SK-N-SH (cell line): ENCODE measurements at places on chromosomes 5 and 9.

- DNase-seq: no peak
These were observed 143.8 kb upstream of the PIK3R1 start for GRCh38 chr5:68071736-68072135.

DNA sequence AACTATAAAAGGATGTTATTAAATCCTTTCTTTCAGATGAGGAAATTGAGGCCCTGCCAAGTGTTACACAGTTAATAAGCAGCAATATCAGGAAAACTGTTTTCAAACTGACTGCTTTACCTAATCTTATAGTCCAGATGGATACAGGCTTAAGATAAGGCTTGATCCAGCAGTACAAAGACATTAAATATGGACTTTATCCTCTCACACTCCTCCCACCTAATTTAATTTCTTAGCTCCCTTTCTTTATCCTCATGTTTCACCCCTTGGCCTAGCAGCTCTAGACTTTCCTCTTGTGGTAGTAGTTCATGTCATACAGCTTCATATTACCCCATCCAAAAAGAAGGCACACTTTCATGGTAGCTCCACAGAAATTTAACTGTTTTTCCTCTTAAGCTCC lies 164.5 kb downstream of the BAAT start:
- DNase-seq: no peak

GRCh38 chr9:32570262-32570661 lies 2.7 kb downstream of the NDUFB6 start:
- DNase-seq: no peak

DNA sequence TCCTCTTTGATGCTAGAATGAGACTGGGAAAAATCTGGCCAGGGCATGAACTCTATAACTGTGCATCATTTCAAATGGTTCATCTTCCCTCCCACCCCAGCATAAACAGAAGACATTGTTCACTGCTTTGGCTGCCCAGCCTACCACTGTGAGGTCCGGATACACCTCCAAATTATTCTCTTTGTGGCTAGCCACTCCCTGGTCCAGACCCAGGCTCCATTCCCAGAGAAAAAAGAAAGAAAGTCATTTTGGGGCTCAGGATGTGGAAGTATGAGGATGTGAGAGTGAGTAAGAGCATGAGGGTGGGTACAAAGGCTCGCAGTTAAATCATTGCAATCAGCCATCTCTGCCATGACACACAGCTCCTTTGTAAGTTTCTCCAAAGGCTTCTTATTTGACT lies 559.2 kb downstream of the PSAT1 start:
- DNase-seq: peak; percentile 6

- no peak for DNase-seq
These were observed 24.2 kb downstream of the SLC1A1 start for GRCh38 chr9:4514252-4515128.

GRCh38 chr9:76552751-76553455 lies 93.9 kb downstream of the GCNT1 start:
- no peak for DNase-seq

GRCh38 chr9:105296877-105297287 lies 52.4 kb downstream of the SLC44A1 start:
- no peak for DNase-seq

DNA sequence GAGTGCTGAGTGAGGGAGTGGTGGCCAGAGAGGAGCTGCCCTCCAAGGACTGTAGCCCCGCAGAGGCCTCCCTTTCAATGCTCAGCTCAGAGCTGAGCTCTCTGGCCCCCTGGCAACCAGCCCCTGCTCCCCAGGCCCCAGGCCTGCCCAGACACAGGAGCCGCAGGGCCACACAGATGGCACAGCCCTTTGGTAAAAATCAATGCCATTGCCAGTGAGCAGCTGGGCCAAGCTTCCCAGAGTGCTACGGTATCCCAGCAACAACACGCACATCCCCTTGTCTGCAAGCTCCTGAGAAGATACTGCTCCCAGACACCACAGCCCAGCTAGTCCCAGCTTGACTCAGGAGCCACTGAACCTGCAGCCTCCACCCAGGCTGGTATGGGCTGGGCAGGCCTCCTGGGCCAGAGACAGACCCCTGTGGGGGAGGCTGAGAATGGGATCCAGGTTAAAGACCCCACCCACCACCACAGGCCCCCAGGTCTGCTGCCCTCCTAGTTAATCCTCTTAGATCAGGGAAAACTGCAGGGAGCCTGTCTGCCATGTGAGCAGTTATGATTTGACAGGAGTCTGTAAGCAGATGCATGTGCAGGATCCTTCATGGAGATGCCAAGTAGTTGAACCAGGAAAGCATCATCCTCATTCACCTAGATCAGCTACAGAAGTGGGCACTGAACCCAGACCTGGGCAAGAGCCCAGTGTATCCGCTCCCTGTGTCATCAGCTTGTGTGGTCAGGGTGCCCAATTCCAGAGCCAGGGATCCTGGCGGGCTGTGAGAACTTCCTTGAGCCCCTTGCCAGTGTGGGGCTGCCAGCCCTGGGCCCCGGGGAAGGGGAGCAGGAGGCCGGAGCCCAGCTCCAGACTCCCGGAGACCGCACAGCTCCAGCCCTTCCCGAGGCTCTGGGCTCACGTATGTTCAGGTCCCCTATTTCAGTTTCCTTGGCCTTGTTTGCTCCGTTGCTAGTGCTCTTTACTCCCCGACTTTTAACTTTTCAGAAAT lies 26.7 kb upstream of the ADAMTS2 start:
- DNase-seq: peak; percentile 64

GRCh38 chr9:82732928-82733327 lies 330.0 kb downstream of the RASEF start:
- DNase-seq: no peak

DNA sequence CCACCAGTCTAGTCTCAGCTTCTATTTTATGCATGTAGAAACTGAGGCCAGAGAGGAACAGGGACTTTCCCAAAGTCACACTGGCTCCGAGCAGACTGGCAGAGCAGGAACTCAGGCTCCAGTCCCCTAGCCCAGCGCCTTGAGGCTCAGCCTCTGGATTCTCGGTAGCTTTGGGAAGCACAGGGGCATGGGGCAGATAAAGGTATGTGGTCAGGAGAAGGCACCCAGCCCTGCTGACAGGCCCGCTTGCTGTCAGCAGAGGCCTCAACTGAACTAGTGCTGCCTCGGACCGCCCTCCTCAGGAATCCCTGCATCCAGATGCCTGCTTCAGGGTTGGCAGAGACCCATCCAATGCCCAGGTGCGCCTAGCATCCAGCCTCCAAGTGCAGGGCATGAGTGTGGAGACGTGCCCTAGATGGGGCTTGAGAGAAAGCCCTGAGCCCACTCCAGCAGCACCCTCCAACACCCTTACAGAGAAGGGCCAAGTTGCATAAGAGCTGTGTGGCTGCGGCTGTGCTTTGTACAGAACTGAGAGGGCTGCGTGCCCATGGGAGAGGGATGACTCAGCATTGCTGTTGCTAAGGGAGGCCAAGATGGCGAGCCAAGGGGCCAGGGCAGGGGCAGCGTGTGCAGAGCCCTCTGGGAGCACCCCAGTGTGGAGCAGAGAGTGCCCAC lies 168.6 kb downstream of the MACROH2A1 start:
- DNase-seq: no peak

GRCh38 chr5:98816582-98817222 lies 43.2 kb downstream of the RGMB start:
- no peak for DNase-seq

- no peak for DNase-seq
These were observed 464.9 kb downstream of the TLE1 start for GRCh38 chr9:81224166-81225081.

DNA sequence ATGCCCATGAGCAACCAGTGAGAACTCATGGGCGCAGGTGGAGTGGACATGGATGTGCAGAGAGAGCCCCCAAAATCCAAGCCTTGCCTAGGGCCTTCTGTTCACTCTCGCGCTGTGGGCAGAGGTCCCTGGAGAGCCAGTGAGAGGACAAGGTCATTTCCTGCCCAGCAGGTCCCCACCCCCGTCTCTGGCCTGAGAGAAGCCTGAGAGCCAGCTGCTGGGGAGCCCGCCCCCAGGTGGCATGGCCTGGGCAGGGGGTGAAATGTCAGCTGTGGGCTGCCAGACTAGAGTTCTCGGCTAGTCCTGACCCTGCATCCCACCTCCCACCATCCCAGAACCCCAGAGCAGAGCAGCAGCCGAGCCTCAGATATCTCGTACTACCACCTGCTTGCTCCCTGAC lies 85.3 kb downstream of the BARX1 start:
- no peak for DNase-seq

GRCh38 chr5:176902911-176903664 lies 3.9 kb upstream of the HK3 start:
- no peak for DNase-seq

DNA sequence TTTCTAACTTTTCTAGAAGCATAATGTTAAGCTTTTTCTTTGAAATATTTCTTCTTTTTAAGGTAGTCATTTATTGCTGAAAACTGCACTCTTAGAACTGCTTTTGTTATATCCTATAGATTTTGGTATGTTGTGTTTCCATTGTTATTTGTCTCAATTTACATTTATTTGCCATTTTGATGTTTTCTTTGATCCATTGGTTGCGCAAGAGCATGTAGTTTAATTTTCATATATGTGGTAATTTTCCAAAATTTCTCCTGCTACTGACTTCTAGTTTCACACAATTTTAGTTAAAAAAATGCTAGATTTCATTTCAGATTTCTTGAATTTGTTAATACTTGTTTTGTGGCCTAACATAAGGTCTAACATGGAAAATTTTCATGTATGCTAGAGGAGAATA lies 1029.3 kb upstream of the TYRP1 start:
- DNase-seq: no peak

- DNase-seq: no peak
These were observed 218.1 kb upstream of the WWC1 start for GRCh38 chr5:168073311-168073710.

DNA sequence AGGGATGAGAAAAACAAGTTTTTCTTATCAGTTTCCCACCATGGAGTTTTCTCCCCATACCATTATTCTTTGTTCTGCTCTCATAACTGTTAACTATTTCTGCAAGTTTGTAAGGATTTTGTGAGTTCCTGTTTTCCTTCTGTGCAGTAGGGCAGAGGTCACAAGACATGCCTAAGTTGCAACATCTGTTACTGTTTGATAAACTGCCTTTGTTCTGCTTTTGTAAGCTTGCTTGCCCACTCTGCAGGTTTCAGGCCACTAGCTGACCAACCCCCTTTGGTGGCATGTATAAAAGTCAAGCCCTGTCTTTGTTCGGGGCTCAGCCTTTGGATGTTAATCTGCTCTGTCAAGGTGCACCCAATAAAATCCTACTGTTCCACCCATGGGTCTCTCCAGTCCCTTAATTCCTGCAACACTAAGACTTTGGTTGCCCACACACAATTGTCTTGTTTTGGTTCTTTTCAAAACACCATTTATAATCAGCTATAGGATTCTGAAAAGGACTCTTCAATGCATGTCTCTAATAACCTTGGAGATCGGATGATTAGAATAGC lies 545.4 kb downstream of the CDH9 start:
- DNase-seq: no peak

- DNase-seq: no peak
These were observed 121.0 kb downstream of the JAKMIP2 start for GRCh38 chr5:147661541-147661940.

DNA sequence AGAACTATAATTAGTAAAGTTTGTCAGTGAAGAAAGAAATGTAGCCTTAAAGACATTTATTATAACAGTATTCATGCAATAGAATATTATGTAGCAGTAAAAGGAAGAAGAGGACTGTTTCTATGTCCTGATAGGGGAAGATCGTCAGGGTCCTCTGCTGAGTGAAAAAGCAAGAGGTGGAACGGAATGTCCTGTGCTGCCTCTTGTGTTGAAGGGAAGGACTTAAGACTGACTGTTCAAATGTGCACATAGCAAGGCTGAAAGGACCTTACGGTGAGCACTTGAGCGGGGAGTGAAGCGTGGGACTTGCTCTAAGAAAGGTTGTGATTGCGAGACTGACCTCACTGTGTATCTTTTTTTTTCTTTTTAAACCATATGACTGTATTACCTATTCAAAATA lies 63.2 kb downstream of the SNX24 start:
- no peak for DNase-seq

GRCh38 chr9:90998573-90998972 lies 197.0 kb downstream of the SYK start:
- no peak for DNase-seq

DNA sequence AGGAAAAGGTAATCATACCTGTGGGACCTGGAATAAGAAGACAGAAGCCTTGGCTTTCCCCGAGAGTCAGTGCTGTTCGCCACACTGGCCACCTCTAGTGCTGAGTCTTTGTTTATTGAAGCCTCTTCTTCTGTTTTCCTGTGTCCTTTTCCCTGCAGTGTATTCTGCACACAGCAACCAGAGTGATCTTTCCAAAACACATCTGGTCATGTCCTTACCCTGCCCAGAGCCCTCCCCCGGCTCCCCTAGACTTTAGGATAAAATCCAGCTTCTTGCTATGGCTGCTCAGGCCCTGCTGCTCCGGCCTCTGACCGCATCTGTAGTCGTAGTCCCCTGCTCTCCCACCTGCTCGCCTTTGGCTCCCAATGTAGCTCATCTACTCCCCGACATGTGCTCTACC lies 28.3 kb downstream of the GALNT10 start:
- DNase-seq: no peak

- DNase-seq: no peak
These were observed 290.6 kb downstream of the FER start for GRCh38 chr5:109038209-109038840.

- peak; percentile 92 for DNase-seq
These were observed at the start of gene GPX3 for GRCh38 chr5:151020304-151021110. Gene GPX3, plus strand, starts transcription at chr5:151020591. Its CDS starts 64 bp downstream, at chr5:151020655.

DNA sequence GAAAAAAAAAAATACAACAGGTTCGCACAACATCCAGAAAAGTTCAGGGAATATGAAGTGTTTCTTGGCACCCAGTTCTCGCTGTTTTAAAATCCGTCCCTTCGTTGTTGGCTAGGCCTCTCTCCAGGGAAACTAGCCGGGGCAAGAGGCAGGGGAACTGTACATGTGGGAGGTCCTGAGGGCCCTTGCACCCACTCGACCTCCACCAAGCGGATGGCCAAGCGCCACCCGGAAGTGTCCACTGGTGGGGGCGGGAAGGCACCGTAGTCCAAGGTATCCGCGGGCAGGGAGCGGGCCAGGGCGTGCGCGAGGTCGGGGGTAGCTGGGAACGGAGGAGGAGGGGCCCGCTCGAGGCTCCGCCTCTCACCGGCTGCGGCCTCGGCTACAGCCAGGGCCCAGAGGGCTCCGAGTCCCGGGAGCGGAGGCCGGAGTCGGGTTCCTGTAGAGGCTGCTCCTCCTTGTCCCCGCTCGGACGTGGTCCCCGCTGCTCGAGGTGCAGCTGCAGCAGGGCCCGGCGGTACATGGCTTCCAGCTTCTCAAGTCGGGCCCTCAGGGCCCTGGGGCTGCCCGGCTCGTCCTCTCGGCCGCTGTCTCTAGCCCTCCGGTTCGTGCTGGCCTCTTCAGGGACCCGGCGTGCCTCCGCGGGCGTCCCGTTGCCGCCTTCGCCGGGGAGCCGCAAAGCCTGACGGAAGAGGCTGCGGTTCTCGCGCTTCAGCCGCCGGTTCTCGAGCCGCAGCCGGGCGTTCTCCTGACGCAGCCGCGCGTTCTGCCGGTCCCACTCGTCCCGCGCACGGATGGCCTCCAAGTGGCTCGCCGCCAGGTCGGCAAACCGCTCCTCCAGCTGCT lies 720 bp downstream of the TUSC1 start:
- peak; percentile 87 for DNase-seq

- no peak for DNase-seq
These were observed 7.5 kb downstream of the RABGAP1 start for GRCh38 chr9:122948313-122948712.

GRCh38 chr9:38727497-38728001 lies 7.6 kb upstream of the FAM240B start:
- peak; percentile 74 for DNase-seq

- no peak for DNase-seq
These were observed 11.0 kb downstream of the RASA1 start for GRCh38 chr5:87278590-87279100.
